ENCODE measurements at places on chromosomes 11 and 22.

- no peak for DNase-seq
Observed at GRCh38 chr11:60502221-60502775, 9.7 kb downstream of the MS4A12 start.

GRCh38 chr22:20128902-20129746 lies 2.5 kb upstream of the ZDHHC8 start:
- DNase-seq: peak; percentile 16

DNA sequence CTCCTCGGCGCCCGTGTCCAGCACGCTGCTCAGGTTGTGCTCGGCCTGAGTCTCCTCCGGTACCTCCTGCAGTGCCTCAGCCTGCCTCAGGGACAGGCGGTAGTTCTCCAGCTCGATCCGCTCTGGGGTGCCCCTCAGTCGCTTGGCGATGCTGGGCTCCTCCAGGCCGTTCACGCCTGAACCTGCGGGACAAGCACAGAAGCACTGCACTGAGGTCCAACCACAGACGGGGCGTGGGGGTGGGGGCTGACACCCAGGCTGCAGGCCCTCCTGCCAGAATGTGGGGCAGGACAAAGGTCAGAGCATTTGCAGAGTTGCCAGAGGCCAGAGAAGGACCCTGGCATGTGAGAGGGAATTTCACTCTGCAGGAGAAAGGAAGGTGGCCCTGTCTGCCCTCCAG lies 67.6 kb upstream of the BID start:
- no peak for DNase-seq

DNA sequence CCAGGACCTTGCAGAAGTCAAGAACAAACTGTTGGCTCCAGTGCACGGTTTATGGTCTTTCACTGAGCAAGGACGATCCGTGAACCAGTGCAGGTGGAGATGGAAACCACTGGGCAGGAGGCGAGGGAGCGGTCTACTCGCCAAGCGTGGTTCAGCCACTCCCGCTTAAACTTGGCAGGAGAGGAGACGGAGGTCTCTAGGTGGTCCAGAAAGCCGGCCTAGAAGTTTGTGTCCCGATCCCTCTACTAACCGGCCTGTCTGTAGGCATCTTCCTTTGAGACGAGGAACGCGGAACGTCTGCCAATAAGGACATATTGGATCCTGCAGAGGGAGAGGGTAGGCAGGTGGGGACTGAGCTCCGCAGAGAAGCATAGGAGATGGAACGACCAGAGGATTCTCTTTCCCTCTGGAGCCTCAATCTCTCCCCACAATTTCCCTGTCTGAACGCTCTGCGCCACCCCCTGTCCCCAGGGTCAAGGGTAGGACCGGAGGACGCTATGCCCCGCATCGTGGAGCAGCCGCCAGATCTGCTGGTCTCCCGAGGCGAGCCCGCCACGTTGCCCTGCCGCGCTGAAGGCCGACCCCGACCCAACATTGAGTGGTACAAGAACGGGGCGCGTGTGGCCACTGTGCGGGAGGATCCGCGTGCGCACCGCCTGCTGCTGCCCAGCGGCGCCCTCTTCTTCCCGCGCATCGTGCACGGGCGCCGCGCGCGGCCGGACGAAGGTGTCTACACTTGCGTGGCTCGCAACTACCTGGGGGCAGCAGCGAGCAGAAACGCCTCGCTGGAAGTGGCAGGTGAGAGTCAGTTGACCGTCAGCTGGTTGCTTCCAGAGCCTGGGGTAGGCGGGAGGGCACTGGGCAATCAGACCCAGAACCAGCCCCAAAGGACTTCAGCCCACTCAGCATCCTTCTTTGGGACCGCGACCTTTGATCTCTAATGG lies 3.4 kb downstream of the ROBO3 start:
- DNase-seq: no peak

DNA sequence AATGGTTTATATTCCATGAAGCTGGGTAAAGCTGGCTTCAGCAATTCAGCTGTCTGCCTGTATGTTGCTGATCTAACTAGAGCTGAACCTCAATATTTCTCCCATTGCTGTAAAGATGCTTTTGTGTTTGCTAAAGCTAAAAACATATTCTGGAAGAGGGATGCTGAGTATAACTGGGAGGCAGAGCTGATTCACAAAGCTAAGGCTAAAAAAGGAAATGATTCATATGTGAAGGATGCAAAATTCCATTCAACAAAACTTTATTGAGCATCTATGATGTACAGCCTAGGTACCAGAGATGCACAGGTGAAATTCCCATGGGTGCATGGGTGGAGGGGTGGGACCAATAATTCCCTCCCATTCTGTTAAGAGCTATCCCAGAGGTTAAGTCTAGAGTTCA lies 193.9 kb downstream of the KIF18A start:
- peak; percentile 22 for DNase-seq

GRCh38 chr11:8038393-8038792 lies 42.6 kb upstream of the TUB start:
- DNase-seq: no peak

All from fibroblast of the aortic adventitia (primary cell).